ENCODE measurements at places on chromosomes 6 and 20.

DNA sequence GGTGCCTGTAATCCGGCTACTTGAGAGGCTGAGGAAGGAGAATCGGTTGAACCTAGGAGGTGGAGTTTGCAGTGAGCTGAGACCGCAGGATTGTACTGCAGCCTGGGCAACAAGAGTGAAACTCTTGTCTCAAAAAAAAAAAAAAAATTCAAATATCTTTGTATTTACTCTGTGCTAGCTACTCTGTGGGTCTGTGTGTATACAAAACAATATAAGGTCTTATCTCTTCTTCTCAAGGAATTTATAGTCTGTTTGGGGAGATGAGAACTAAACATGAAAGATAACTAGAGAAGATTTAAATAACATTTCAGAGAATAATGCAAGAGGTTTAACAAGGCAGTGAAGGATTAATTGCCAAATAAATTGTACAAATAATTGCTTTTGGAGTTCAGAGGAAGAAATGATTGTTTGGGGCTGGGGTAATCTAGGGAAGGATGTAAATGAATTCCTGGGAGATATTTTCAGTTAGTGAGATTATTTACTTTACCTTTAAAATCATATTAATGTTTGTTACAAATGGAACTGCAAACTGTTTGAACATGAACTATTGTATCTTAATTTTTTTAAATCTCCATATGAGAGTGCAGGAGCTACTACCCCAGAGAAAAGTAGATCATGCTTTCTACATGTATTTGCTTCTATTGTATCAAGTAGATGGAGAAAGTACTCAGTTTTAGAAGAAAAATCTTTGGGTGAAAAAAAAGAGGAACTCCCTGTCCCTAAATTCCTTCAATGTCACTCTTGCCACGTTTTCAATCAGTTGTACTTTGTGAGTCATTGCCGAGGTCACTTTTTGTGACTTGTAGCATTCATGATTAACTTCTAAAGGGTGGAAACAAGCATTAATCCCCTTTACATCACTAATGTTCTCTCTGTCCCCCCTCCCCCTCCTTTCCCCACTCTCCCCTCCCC lies 39.0 kb downstream of the NCOA3 start:
- DNase-seq = no peak

- no peak for DNase-seq
These were observed 199.9 kb downstream of the CD83 start for GRCh38 chr6:14317387-14317970.

- DNase-seq = no peak
These were observed 1130.1 kb downstream of the HACE1 start for GRCh38 chr6:103729658-103730057.

GRCh38 chr6:54719131-54719530 lies 127.4 kb upstream of the FAM83B start:
- DNase-seq = no peak

GRCh38 chr6:111921103-111921502 lies 47.9 kb upstream of the FYN start:
- DNase-seq = no peak

All from stimulated activated CD8-positive, alpha-beta memory T cell treated with anti-CD3 and anti-CD28 coated beads, Interleukin-15, amount 100 ng/mL, for 24 hours (primary cell).